Activated T-helper 1 cell treated with anti-CD3 and anti-CD28 coated beads, Interleukin-2, amount 50 U/mL, for 16 hours (primary cell): ENCODE measurements at places on chromosomes 7 and 10.

DNA sequence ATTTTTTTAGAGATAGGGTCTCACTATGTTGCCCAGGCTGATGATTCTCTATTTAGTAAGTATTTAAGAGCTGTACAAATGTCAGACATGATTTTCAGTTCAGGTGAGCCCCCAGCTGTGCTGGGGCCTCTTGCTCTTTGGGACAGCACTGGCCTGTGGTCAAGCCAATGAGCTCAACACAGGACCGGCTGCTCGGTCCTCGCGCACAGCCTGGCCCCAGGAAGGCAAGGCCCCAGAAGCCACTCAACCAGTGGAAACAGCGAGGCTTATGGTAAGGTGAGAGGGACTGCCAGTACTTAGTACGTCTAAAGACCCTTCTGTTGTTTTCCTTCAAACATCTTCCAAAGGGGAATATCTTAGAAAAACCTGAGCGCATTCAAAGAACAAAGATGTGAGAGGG, 211.8 kb downstream of the SKIDA1 start:
- no peak for DNase-seq

DNA sequence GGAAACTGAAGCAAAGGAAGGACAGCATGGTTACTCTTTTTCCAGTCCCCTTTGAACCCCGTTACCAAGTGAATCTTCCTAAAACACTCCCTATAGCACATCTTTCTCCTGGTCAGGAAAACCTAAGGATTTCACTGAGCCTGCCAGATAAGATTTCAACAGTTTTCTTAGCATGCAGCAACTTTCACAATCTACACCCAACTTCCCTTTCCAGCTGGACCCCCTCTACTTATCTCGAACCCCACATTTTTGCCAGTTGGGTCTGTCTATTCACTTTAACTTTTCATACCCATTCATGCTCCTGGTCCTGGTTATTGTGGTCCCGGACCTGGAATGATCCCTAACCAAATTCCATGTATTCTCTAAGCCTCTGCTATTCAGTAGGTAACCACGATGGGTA, 14.9 kb upstream of the CPVL start:
- DNase-seq, result no peak

DNA sequence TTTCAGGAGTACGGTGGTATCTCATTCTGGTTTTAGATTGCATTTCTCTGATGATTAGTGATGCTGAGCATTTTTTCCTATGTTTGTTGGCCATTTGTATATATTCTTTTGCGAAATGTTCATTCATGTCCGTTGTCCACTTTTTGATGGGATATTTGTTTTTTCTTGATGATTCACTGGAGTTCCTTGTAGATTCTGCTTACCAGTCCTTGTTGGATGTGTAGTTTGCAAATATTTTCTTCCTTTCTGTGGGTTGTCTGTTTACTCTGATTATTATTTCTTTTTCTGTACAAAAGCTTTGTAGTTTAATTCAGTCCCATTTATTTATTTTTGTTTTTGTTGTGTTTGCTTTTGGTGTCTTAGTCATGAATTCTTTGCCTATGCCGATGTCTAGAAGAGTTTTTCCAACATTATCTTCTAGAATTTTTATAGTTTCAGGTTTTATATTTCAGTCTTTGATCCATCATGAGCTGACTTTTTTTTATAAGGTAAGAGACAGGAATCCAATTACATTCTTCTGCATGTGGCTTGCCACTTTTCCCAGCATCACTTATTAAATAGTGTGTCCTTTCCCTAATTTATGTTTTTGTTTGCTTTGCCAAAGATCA, 320.5 kb downstream of the MAGI2 start:
- no peak for DNase-seq

GRCh38 chr10:29256586-29256985, 32.3 kb upstream of the LYZL1 start:
- DNase-seq, result no peak

GRCh38 chr7:50189371-50189770, 96.3 kb upstream of the ZPBP start:
- DNase-seq, result no peak

DNA sequence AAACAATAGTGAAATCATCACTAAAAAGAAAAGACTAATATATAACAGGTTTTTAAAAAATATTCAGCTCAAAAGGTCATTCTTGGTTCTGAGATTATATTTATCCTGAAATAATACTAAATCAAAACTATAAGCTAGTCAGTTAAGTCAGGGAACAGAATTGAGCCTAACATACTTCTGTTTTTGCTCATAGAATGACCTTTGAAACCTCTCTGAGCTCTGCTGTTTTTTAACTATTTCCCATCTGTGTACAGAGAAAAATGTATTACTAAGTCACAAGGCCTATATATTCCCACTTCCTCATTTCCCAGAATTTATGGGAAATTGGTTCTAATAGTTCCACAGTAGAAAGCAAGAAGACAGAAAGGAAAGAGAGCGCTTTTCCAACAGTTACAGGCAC, 346.8 kb upstream of the ETV1 start:
- no peak for DNase-seq

GRCh38 chr7:126119981-126120380, 1132.8 kb downstream of the GRM8 start:
- DNase-seq, result no peak

DNA sequence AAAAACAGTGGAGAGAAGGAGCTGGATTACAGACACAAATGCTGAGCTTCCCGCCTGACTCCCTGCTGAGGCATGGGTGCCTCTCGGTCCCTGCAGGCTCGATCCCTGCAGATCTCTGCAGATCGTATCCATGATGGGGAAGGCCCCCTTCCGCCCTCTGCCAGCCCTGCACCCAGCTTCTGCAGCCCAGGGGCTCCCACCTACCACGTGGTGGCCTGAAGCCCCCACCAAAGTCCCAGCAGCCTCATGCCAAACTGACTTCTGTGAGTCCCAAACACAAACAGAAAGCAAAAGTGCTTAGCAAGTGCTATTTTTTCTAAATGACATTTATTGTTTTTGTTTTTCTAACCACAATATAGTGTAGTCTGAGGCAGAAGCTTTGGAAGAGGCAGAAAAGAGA, 127.1 kb upstream of the CHST15 start:
- DNase-seq, result no peak

DNA sequence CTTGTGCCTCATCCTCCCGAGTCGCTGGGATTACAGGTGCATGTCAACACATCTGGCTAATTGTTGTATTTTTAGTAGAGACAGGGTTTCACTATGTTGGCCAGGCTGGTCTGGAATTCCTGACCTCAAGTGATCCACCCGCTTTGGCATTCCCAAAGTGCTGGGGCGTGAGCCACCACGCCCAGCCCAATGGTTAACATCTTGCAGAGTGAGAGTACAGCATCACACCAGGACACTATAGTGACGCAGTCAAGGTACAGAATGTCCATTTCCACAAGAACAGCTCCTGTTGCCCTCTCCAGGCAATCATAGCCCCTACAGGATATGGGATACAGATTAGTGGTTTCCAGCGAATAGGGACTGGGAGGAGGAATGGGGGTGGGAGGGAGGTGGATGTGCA, 34.0 kb downstream of the MYO1G start:
- DNase-seq, result no peak

GRCh38 chr10:46543466-46544377, 12.7 kb downstream of the GPRIN2 start:
- no peak for DNase-seq

GRCh38 chr7:144782883-144783282, 53.0 kb downstream of the TPK1 start:
- DNase-seq, result no peak

- no peak for DNase-seq
Measured at GRCh38 chr10:70331486-70332268, 47.9 kb upstream of the NPFFR1 start.

GRCh38 chr10:120342115-120342714, 114.8 kb upstream of the PLPP4 start:
- DNase-seq, result no peak

DNA sequence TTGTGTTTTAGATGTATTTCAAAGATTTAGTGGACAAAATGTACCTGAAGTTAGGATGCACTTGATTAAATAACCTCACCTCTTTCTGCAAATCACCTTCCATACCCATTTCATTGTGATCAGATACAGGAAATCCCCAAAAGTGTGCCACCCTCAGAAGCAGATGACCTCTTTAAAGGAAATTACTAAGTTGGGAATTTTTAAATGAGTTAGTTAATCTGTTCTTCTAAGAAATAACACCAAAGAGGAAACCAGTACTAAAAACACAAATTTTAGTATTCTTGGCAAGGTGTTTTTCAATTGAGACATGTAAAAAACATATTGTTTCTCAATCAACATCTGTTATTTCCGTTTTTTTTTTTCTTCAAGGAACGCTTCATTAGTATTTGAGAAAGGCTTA, 4.6 kb upstream of the SEMA3A start:
- DNase-seq, result no peak

DNA sequence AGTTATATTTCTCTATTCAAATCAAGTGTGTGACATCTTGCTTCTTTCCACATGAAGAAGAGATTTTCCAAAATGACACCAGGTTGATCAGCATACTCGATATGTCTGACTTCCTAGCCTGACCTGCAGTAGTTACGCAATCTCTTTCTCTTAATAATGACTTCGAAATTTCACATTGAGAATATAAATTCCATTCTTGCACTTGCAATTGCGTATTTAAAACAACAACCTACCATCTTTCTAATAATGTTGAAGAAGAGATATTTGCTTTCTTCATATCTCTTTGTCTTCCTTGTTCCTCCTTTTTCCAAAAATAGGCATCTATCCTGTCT, 276.3 kb downstream of the CSTF2T start:
- no peak for DNase-seq

DNA sequence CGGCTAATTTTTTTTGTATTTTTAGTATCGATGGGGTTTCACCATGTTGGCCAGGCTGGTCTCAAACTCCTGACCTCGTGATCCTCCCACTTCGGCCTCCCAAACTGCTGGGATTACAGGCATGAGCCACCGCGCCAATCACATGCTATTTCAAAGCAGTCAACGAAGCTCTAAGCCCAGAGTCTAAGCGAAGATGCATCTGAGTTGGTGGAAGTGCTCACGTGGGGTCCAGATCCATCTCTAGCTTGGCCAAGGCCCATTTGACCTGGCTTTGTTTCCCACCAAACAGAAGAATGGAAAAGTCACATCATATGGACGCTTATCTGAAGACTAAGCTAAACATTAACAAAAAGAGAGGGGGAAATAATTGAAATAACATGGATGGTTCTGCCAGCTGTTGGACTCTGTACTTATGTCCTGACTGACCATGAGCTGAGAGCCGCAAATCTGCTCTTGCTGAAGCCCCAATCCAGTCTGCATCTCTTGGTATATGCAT, 3.8 kb upstream of the GTF2I start:
- DNase-seq, result no peak

DNA sequence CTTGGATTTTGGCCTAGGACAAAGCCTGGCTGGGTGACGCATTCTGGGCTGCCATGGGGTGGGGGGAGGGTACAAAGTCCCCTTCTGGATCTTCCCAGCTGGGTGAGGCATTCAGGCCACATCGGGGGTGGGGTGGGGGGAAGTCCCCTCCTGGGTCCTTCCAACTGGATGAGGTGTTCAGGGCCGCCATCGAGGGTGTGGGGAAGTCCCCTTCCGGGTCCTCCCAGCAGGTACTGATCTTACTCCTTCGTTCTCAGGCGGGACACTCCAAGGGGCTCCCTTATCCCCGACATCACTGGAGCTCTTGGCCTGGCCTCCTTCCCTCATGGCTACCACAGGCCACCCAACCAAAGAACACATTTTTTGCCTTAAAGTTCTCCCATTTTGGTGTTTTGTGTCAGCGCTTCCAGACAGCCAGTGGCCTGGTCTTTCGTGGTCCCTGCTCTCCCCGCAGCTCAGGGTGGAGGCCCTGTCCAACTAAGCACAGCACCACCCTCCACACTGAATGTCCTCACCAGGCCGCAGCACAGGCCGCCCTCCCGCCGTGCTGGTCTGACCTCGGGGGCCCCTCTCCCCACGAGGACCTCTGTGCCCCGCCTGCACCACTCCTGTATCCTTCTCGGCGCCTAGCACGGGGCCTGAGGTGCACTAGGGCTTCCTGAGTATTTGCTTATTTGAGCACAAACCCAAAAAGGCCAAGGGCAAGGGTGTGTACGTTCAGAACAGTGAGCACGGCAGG, 38.5 kb downstream of the EN2 start:
- DNase-seq, result no peak

DNA sequence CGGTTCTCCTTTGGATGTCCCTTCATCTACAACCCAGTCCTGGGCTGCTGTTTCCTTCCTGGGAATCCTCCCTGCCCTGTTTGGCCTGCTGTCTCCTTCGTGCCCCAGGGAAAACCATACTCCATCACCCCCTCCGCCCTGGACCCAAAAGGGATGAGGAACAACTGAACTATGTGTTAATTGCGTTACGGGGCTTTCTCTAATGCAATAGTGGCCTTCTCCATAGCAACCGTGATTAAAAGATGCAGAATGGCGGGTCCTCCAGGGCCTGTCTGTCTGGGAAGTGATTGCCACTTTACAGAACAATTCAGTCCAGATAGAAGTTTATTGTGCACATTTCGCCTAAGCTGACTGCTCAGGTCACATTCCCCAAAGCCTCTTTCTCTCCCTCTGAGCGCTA, 112.0 kb upstream of the FGFR2 start:
- DNase-seq, result no peak

GRCh38 chr7:111833466-111833865, 271.2 kb upstream of the IMMP2L start:
- DNase-seq, result no peak

GRCh38 chr7:131008840-131009711, 275.1 kb upstream of the KLF14 start:
- DNase-seq, result no peak

GRCh38 chr10:16626697-16627096, 105.0 kb upstream of the C1QL3 start:
- no peak for DNase-seq

DNA sequence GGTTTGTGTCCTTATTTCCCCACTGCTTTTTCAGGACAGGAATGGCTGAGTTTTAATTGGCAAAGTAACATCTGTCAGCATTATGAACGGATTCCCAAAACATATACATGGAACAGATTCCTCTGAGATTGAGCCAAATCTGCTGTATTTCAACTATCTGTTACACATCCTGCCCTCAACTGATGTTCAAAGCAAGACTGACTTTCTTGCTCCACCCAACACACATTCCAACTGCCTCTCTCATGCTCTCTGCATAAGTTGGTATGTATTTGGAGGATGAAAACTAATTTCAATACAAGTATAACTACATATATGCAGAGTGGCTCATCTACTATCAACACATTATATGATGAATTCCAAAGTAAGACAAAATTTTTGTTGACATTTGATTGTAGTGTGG, 342.2 kb downstream of the GATA3 start:
- no peak for DNase-seq

- DNase-seq, result no peak
Measured at GRCh38 chr10:75762431-75762802, 331.0 kb downstream of the LRMDA start.

GRCh38 chr10:8338177-8338766, 283.8 kb downstream of the GATA3 start:
- no peak for DNase-seq

DNA sequence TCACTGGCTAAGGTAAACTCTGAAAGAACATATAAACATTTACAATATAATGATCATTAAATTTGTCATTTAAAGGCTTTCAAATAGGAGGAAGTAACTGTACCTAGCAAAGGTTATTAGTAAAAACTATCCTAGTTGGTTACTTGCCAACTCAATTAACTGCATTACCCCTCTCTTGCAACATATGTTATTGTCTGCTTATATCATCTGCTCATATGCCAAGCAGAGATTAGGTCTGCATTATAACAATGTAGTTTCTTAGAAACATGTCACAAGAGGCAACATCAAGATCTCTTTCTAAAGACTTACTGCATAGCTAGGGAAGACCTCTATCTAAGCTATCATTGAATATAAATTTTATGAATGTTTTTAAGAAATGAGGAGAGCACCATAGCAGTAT, 132.5 kb downstream of the RELN start:
- no peak for DNase-seq

- DNase-seq, result no peak
Measured at GRCh38 chr7:151148319-151149259, 18.9 kb downstream of the GBX1 start.

- no peak for DNase-seq
Measured at GRCh38 chr7:47743965-47744591, 162.2 kb upstream of the TNS3 start.
